ENCODE measurements at places on chromosomes 3 and 15. TPM values are rescaled to one million over a fixed set of nuclear protein-coding genes. Genes with fewer than 3 reads are reported as not detected.

Gene GRK7
- 0.30 TPM for total RNA-seq

DNA sequence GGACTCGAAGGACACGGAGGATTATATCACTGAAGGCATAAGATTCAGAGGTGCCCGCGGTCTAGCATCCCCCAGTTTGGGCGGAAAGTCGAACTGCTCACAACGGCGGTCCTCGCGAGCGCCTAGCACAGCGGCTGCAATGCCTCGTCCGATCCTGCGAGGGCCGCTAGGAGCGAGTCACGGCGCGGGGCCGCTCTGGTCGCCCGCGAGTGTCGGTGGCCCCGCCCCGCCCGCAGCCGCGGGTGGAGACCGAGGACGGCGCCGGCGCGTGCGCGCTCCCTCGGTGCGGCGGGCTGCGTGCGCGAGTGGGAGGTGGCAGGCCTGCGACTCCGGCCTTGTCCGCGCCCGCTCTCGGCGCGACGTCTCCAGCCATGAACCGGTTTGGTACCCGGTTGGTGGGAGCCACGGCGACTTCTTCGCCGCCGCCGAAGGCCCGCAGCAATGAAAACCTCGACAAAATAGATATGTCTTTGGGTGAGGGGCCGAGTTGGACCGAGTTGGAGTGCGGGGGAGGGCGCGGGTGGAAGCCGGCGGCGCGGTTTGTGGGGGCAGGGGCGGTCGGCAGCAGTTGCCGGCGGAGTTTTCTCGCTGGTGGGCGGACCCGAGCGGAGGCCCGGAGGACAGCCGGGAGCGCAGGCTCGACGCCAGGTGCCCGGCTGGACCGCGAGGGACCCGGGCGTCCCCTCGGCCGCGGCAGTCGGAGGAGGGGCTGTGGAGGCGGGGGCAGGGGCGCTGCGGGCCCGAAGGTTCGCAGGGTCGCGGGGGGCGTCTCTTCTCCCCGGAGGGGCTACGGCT, at the start of gene FYTTD1:
TSS of gene FYTTD1 (plus strand) at position 283 of the 795 bp plus-strand sequence. CDS start at position 372, 89 bp downstream.
- peak; percentile 83 for DNase-seq

GRCh38 chr15:67093504-67093862, 28.1 kb downstream of the SMAD3 start:
- peak; percentile 20 for DNase-seq

DNA sequence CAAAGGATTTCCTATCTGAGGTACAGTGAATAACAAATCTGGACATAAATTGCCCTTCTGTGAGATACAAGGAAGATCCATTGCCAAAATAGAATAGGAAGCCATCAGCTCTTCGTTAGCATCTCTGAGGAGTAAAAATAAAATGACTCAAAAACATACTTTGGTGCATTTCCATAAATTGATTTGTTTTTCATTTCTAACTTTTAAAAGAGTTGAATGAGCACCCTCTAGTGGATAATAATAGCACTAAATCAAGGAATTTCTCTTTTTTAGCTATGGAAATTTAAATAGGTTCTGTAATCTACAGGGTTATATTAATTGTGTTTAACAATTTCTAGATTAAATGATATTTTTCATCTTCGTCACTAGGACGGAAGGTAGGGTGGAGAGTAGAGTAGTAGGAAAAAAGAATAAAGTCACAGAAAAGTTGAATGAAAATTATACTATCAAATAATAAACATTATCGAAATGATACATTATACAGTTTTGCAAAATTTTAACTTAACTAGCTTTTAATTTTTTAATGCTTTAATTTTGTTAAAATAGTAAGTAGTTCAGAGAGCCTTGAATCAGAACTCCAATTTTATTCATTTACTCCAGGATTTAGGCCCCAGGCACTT, 6.4 kb downstream of the NSUN3 start:
- DNase-seq: no peak

Gene BBX
- 54.3 TPM for total RNA-seq

GRCh38 chr3:149813367-149814281, 609 bp downstream of the RNF13 start:
- DNase-seq: peak; percentile 11

DNA sequence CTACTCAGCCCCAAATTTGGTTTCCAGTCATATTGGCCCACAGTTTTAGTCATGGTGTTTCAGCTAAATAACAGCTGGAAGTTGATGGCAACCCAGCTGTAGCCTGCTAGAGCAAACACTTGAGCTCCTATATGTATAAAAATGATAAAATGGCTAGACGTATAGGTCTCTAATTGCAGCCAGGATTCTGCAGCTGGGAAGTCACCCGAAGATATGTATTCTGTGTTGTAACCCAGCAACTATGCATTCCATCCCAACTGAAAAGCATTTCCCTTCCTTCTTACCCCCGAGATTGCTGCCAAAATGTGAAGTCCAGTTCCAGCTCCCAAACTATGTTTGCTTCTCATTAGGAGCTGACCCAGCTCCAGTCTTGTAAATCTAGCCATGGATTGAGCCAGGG, 408.4 kb downstream of the AGBL1 start:
- no peak for DNase-seq

DNA sequence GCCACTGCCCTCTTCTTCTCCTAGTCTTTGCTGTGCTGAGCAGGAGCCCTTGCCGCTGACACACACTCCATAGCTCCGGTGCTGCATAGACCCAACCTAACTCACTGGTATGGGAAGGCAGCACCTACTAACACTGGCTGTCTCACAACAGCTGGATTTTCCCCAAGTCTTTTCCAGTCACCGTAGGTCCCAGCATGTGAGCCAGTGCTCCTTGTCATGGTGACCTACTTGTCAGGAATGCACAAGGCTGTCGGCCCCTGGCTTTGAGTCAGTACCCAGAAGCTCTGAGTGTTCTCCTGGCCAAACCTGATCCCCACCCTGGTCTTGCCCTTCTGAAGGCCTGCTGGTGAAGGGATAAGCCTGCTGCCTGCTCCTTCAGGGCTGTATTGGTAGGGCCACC, 25.7 kb downstream of the AMOTL2 start:
- no peak for DNase-seq

Gene ZPLD1
- total RNA-seq: not detected

Gene ARL6IP5
- 153 TPM for total RNA-seq

GRCh38 chr3:11282250-11283138, 10.3 kb downstream of the ATG7 start:
- DNase-seq: peak; percentile 19

GRCh38 chr3:184259396-184259877, 1.9 kb downstream of the CAMK2N2 start:
- DNase-seq: no peak

Gene AADACL2
- total RNA-seq: not detected

- no peak for DNase-seq
These were observed 403.1 kb upstream of the TGFBR2 start for GRCh38 chr3:30203301-30203700.
